ENCODE measurements at places on chromosomes 1 and 21.

DNA sequence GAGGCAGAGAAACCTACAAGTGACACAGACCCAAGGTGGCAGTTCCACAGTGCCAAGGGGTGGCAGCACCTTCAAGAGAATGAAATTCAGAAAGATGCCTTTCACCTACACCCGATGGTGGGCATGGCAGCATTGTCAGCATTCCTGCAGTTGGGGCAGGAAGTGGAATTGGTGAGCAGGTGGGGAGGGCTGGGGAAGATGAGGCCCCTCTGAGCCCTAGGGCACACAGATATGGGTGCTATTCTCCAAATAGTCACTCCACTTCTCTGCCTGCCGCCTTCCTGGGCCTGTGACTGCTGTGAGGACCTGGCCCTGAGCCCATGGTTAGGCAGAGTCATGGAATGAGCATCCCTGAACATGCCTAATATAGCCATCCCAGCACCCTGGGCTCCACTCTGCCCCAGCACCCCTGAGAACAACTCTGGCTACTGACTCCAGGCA is 8.3 kb downstream of the SHISA4 start:
- DNase-seq = no peak

GRCh38 chr21:45294509-45295291 is 7.0 kb upstream of the POFUT2 start:
- no peak for DNase-seq

GRCh38 chr1:234866007-234866866 is 256.3 kb upstream of the IRF2BP2 start:
- no peak for DNase-seq

- DNase-seq = no peak
Measured at GRCh38 chr1:70057500-70057899, 147.9 kb downstream of the LRRC40 start.

DNA sequence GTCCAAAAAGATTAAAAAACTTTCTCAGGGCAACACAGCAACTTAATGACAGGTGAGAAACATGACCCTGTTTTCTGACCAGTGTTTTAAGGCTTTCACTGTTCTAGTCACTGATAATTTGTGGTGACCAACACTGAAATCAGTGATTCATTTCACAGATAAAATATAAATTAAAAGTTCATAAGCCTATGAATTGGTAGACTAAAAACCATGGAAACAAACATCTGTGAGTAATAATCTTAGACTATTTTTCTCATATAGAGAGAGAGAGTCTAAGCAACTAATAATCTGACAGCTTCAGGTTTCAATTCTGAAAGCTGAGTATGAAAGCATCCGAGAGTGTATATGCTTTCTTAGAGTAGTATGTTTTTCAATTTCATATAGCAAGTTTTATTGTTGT is 536.9 kb downstream of the ADGRL2 start:
- no peak for DNase-seq

- DNase-seq = no peak
Measured at GRCh38 chr1:157371221-157371620, 181.1 kb downstream of the FCRL5 start.

GRCh38 chr1:190179817-190180216 is 297.8 kb downstream of the BRINP3 start:
- DNase-seq = no peak

DNA sequence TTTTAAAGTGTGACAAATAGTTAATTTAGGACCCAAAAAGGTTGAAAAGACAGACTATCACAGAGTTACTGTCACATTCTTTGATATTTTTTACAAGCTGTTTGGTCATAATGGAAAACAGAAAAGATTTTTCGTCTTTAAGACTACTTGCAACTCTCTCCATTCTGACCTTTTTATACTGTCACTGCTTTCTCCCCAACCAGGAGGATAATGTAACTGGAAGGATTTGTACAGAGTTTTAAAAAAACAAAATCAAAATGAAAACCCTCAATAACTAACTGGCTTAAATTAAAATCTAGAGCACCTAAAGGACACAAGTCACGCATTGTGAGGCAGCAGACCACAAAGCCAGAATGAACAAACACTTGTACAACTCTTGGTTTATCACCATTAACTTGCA is 257.7 kb downstream of the FAF1 start:
- no peak for DNase-seq

GRCh38 chr1:20632386-20632785 is 872 bp upstream of the PINK1 start:
- DNase-seq = no peak

DNA sequence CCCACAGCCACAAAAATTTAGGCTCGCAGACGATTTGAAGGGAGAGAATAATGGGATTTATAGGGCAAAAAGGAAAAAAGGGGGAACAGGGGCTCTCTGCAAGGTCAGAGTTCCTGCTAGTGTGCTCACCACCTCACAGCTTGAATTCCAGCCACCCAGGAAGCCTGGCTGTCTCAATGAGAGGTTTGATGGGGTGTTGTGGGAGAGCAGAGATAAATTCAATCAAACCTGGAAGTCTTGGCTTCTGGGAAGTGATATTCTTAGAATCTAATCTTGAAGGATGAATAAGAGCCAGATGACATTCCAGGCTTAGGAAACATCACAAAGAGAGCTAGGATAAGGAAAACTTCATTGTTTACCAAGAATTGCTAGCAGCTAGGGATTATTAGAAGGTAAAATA is 47.4 kb upstream of the C21orf91 start:
- no peak for DNase-seq

- DNase-seq = peak; percentile 38
Measured at GRCh38 chr21:24045775-24046215, 1561.5 kb downstream of the MRPL39 start.

DNA sequence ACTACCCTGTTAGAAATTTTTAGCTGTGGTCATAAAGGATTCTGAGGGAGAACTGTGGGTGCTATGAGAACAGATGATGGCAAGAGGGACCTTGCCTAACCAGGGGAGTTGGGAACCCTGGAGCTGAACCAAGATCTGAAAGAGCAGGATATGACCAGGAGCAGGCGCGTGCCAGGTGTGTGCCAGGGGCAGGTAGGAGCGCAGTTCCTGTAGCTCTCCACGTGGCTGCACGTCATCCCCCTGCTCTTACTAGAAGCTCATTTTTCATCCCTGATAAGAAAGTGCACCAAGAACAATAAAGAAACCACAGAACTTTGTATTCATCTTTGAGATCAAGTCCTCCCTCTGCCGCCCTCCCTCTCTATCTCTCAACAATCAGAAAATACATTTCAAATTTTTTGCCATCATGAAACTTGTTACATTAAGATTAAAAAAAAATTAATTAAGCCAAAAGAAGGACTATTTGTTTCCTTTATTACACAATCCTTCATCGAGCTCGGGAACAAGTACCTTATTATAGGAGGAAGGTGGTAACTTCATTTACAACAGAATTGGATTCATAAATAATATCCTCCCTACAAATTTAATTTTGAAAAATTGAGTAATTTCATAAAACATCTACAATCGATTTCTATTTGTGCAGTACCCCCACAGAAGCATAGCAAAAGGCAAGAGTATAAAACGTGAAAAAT is 78.5 kb downstream of the SLC35F3 start:
- DNase-seq = no peak

GRCh38 chr1:50275566-50275965 is 147.7 kb downstream of the DMRTA2 start:
- DNase-seq = no peak

DNA sequence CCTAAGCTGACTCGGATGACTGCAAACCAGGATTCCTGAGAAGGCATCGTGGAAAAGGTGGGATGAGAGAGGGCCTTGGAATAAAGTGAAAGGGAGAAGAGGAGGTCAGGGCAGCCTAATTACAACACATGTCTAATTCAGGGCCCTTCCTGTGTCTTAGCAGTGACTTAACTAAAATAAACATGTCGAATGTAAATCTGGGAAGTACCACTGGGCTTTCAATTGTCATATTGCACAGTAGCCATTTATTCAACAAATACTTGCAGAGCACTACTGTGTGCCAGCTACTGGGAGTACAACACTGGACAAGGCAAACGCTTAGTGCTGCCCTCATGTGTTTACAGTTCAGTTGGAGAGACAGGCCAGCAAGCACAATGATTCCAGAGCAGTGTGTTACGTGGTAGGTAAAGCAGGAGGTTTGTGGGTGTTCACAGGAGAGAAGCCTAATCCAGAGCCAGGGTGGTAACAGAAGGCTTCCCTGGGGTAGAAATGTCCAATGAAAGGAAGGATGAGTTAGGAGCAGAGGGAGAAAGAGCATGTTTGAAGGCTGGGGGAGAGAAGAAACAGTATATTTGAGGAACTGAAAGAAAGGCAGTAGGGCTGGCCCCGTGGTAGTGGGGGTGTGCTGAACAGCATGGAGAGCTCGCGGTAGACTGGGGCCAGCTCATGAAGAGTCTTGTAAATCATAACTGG is 38.0 kb upstream of the RASAL2 start:
- no peak for DNase-seq

- DNase-seq = peak; percentile 56
Measured at GRCh38 chr1:31745096-31745945, 18.8 kb downstream of the ADGRB2 start.

DNA sequence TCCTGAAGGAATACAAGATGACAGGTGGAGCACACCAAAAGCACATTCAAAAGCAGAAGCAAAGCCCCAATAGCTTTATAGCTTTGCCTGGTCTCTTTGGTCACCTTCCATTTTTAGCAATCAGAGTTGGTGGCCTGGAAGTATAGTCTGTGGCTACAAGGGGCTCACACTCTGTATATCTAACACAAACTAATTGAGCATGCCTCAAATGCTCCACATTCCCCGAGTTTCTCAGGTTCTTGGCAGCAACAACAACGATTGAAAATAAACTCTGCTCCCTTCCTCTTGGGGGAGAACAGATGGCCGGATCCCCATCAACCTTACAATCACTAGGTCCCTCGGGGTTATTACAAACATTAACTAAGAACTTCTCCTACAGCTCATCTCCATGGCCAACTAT is 24.9 kb upstream of the TADA1 start:
- DNase-seq = no peak

DNA sequence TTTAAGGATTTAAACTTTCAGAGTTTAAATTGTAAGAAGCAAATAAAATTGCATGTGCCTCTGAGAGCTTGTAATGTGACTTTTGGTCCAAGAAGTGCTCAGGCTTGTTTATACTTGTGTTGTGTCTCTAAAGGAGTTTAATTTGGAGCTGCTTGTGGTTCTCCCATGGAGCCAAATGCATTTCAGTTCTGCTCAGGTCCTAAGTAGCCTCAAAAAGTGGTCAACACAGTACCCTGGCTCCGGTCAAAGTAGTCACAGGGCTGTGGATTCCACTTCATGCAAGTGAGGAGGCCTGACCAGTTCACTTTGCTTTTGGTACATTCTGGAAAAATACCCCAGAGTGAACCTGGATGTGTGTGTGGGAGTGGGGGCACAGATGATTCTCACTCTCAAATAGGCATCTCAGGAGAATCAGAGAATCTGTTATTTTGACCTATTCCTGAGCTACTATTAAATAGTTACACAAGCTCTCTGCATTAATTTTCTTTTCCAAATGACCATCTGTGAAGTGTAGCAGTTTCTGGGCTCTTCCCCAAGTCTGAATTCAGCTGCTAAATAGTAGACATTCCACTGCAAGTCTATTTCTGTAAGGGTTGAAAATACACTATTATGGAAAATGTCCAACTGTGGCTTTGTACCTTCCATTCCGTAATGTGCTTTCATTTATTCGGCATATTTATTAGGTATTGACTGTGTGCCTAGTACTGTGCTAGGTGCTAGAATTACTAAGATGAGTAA is 31.7 kb upstream of the AGO1 start:
- no peak for DNase-seq

DNA sequence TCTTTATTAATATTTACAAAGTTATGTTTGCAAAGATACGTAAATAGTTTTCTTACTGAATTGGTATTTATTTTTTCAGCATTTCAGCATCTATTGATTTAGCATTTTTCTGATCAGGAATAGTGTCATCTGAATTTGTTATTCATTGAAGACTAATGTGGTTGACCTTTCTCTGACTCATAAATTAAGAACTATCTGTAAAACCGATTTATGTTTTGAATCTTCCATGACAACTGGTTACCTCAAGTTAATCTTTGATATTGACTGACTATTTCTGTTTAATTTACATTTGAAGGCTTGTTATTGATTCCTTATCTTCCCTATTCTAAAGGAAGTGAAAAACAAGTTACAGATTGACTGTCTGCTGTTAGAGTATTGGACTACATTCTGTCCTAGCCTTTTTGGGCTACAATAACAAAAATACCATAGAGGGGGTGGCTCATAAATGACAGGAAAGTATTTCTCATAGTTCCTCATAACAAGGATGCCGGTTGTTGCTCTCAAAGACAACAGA is 1131.4 kb downstream of the PLA2G4A start:
- no peak for DNase-seq

DNA sequence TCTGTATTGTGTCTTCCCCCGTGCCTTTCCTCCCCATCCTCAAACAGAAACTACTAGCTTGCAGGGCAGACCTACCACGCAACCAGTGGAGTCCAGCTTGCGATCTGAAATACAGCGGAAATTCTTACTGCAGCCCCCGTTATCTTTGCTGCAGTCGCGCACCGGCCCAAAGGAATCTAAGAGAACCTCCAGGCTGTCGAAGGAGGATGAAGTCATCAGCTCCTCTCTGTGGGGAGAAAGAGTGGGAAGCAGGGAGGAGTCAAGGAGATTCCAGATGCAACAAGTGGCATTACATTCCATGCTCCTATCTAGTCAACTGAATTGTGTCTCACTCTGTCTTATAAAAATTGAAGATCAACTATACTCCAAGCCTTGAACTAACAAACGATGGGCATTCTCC is 206.9 kb downstream of the ASTN1 start:
- no peak for DNase-seq

DNA sequence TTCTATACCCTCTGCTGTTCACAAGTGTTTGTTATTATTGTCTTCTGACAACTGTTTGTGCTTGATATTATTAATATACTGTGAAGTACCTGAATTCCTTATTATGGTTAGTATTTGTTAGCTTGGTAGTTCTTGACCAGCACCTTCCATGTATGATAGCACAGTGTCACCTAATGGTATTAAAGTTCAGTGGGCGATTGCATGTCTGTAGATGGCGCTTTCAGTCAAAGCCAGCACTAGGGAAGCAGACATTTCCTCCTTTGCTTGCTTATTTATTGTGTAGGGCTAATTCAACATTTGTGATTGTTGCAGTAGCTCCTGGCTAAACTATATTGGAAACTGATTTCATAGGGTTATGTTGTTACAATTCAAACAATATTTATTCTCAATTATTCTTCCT is 218.0 kb downstream of the ZP4 start:
- no peak for DNase-seq

GRCh38 chr1:76075877-76076276 is 1.3 kb downstream of the ST6GALNAC3 start:
- no peak for DNase-seq

DNA sequence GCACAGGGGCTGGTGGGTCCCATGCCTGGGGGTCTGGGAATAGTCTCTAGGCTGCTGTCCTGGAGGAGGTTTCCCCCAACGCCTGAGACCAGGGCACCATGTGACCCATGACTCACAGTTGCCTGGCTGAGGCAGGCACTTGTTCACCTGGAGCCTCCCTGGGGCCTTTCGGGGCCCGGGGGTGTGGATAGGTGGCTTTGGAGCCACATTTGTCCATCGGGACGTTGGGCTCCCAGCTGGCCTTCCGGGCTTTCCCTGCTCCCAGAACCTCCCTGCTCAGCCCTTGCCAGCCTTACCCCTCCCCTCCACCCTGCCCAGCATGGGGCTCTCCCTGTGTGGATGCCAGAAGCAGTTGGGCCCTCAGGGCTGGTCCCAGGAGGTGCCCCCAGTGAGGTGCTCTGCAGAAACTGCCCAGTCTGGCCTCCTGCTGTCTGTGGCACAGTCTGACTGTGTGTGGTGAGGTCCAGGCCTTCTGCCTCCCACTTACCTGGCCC is 14.2 kb downstream of the COL6A1 start:
- no peak for DNase-seq

- DNase-seq = no peak
Measured at GRCh38 chr1:231887866-231888265, 261.3 kb downstream of the DISC1 start.

- DNase-seq = no peak
Measured at GRCh38 chr1:100494393-100495084, 43.4 kb upstream of the GPR88 start.

Data from CD4-positive, alpha-beta T cell treated with Interleukin-17A for 4 hours (primary cell).